Substantia nigra (tissue), 51 donors: ENCODE measurements at places on chromosomes 11 and 22.

DNA sequence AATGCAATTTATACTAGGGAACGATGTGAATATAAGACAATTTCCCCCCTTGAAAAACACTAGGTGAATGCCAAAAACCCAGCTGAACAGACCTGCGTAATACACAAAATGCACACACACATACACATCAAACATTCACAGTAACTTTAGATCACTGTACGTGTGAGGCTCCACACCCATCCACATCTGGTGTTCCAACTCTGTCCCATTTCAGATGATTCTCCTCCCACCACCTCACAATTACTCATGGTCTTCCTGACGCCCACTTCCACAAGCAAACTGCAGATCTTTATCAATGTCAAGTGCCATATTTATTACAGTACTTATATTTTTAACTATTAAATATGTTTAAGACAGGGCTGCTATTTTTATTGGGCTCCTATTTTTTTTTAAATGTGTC lies 57.8 kb upstream of the TENM4 start:
- no peak for DNase-seq

- no peak for DNase-seq
Measured at GRCh38 chr11:132862933-132863332, 669.4 kb downstream of the OPCML start.

GRCh38 chr11:117361432-117361831 lies 33.8 kb downstream of the CEP164 start:
- DNase-seq: no peak

DNA sequence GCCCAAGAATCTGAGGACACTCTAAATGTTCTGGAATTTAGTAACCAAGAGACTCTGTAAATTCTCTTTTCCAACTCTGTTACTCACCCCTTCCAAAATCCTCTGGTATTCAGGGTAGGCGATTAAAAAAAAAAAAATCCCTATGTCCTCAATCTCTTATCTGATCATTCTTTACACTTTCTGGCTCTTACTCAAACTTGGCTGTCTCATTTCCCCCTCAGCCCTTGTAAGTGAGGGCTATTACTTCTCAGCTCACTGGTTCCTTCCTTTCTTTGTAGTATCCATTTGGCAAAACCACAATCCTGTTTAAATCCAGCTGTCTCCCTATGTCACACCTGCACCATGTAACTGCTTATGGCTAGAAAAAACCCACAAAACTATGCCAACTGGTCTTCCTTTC lies 12.7 kb upstream of the MSANTD2 start:
- no peak for DNase-seq

DNA sequence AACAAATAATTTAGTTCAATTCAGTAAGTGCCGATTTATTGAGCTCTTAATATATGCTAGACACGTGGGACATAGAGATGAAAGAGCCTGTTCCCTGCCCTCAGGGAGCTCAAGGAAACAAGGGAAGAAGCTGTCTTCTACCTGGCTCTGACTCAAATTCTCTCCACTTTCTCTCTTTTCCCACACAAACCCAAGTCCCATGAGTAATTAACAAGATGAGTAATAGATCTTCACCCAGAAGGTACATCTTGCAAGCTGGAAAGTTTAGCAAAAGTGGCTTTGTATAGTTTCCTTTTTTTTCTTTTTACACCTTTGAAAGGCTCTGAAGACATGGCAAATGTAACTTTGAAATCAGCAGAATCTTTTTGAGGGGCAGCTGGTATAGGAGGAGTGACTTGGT lies 48.2 kb upstream of the CHST1 start:
- DNase-seq: no peak

DNA sequence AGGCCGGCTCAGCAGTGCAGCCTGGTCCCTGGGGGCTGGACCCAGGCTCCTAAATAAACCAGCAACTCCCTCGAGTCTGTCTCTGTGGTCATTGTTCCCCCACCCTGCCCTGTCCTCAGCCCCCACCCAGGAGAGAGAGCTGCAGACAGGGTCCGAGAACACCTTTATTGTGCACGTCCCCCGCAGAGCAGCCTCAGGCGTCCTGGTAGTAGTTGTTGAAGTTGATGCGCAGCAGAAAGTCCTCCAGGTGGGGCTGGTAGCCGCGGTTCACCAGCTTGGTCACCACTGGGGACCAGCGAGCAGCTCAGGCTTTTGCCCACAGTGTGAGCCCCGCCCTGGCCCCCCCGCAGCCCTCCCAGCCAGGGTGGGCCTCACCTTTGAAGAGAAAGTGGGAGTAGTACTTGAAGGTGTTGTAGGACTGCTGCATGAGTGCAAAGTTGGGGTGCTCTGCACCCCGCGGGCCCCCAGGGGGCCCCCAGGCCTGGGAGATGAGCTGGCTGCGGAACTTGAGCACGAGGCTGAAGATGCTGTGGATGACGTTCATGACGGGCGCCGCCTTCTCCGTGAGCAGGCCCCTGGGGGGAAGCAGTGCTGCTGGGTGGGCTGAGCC lies 16.8 kb downstream of the SELENOO start:
- no peak for DNase-seq

DNA sequence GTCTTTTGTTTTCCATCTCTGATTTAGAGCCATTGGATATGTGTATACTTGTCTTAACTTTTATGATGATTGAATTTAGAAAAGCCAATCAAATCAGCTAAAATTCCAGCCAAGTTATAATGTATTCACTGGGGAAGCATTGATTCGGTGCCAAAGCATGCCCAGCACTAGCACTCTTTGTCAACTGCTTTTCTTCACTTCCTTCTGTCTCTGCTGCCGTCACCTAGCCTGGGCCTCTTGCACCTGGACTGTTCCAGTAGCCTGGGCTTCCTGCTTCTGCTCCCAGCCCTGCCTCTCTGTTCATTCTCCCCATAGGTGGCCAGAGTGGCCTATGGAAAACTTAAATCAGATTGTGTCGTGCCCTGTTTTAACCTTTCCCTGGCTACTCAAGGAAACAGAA lies 80.7 kb downstream of the NAV2 start:
- no peak for DNase-seq

GRCh38 chr22:27554841-27555456 lies 246.6 kb downstream of the MN1 start:
- no peak for DNase-seq

GRCh38 chr11:794766-795633 lies 3.1 kb downstream of the SLC25A22 start:
- DNase-seq: no peak

- DNase-seq: no peak
Measured at GRCh38 chr11:45100339-45100738, 46.1 kb upstream of the PRDM11 start.

GRCh38 chr22:45087802-45088201 lies 75.9 kb upstream of the NUP50 start:
- no peak for DNase-seq

GRCh38 chr22:33564683-33565082 lies 355.6 kb downstream of the LARGE1 start:
- DNase-seq: no peak

GRCh38 chr11:90434858-90435257 lies 212.0 kb upstream of the CHORDC1 start:
- no peak for DNase-seq

- peak; percentile 79 for DNase-seq
Measured at GRCh38 chr11:355581-356458, 13.5 kb upstream of the B4GALNT4 start.

DNA sequence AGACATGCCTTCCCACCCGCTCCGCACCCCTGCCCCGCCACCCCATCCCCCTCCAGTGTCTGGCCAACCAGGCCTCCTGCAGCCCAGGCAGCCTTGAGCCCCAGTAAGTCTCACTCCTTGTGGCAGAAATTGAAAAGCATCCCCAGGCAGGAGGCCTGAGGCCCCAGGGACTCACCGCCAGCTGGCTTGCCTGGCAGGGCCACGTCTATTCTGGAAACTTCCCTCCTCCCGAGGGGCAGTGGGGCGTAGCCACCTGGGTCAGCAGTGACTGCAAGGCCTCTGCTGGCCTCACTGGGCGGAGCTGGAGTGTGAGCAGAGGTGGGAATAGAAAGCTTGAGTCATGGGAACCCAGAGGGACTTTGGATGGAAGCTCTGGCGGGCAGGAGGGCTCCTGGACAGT lies 26.3 kb downstream of the ANO1 start:
- no peak for DNase-seq

DNA sequence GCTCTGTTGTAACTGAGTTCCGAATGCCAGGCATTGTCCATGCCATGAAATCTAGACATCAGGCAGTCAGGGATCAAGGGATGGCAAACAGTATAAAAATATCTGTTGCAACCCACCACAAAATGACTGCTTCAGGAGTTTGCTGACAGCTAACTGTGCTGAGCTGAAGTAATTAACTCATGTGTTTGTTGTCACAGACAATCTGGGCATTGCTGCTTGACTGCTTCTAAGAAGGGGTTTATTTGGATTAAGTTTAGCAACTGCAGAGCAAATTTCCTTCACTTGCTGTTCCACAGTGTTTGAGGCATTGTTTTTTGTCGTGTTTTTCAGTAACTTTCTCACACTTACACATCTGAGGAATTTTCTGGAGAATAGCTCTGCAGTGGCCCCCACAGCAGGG lies 30.4 kb downstream of the BSX start:
- DNase-seq: no peak
